Astrocyte (in vitro differentiated cells and primary cell): ENCODE measurements at places on chromosomes 12 and 14.

DNA sequence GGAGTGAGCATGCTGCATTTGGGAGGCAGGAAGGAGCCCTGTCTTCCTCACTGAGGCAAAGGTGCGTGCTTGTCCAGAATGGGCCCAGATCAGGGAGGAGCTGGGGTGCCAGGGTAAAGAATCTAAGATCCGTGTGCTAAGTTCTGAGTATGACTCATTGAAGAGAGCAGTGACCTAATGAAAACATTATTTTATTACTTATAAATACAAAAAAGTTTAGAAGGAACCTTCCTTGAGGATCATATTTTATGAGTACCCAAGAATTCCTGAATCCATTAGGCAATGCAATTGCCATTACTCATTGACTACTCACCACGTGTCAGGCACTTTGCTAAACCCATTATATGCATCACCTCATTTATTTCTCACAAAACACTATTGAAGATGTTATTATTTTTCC is 264.7 kb downstream of the EGLN3 start:
- DNase-seq: peak; percentile 89

- DNase-seq: peak; percentile 81
Measured at GRCh38 chr14:65336191-65336591, 76.3 kb upstream of the FUT8 start.

- peak; percentile 28 for DNase-seq
Measured at GRCh38 chr12:122265886-122266229, 436 bp downstream of the VPS33A start.

- DNase-seq: no peak
Measured at GRCh38 chr12:54182981-54183380, 5.8 kb downstream of the SMUG1 start.

- DNase-seq: peak; percentile 71
Measured at GRCh38 chr12:72010356-72010755, 71.7 kb downstream of the TPH2 start.

- DNase-seq: no peak
Measured at GRCh38 chr14:21234112-21234511, 35.1 kb downstream of the HNRNPC start.

DNA sequence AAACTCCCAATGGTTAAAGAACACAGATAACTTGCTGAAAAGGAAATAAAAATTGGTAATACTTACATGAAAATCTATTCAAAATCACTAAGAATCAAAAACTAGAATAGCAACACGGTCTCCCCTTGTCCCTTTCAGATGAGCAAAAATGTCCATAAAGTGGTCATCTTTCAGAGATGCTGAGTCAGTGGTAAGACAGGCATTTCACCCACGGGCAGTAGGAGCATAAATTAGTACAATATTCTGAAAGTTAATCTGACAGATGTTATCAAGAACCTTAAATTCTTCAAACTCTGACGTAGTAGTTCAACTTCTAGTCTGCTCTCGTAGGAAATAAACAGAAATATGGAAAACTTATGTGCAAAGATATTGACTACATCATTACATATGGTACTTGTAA is 33.1 kb upstream of the GNPNAT1 start:
- peak; percentile 6 for DNase-seq

DNA sequence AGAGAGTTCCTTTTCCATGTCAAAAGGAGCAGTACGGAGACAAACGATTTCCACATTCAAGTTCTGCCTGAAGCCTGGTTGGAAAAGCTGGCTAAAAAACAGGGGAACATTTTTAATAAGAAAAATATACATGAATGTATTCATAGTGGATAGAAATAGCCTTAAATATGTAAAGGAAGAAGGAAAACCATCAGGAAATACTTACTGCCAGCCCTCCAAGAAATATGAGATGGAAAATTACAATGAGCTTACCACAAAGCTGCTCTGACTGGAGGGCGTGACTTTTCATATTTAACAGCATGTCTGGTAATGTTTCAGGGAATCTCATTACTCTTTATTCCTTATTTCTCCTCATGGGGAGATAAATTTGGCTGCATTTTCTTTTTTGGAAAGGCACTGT is 75.9 kb upstream of the ZDHHC17 start:
- DNase-seq: peak; percentile 49

GRCh38 chr12:1994429-1995143 is 9.7 kb downstream of the DCP1B start:
- DNase-seq: no peak

DNA sequence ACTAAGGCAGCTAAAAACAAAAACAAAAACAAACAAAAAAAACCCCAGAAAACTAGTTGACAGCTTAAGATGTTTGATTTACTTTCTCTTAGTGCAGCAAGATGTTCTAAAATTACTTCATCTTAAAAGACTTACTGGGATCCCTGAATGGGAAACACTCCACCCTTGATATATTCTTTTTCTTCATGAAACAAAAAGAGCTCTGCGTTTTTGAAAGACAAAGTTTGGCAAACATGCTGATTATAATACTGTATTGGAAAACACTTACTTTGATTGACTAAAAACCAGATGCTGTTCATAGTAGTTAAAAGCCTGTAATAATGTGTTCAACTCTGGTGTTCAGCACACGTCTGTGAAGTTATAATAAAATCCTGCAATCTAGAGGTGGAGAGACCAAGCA is 136.8 kb downstream of the SRGAP1 start:
- DNase-seq: no peak

GRCh38 chr14:94360945-94361565 is 27.3 kb downstream of the SERPINA1 start:
- DNase-seq: no peak

DNA sequence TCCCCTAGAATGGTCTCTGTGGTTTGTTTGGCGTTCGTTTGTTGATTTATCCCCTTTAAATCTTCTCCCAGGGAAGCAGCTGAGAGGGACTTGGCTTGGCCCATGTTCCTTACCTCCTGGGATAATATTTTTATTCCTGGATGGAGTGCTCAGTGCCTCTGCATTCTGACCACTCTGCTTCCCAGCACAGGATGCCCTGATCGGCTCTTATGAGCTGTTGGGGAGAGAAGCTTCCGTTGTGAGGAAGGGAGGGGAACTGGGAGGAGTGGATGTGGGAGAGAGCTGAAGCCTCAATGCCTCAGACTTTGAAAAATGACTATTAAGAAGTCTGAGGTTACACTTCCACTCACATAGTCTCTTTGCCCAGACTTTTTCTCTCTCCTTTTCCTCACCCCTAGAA is 114.8 kb downstream of the SMOC1 start:
- DNase-seq: no peak

DNA sequence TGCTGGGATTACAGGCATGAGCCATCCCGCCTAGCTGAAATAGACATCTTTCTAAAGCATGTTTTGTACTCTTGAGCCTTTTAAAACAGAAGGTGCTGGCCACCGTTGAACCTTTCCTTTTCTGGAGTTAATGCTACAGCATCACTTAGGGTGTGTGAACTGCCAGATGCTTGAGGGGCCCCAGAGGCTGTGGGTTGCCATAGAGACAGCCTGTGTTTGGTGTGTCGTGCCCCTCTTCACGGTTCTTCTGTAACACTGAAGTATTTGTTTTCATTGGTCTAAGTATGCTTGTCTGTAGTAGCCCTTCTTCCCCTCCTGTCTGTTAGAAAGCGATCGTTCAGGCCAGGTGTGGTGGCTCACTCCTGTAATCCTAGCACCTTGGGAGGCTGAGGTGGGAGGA is 30.8 kb downstream of the PLEKHG3 start:
- DNase-seq: no peak

GRCh38 chr14:103111232-103111868 is 11.9 kb upstream of the TNFAIP2 start:
- no peak for DNase-seq

- no peak for DNase-seq
Measured at GRCh38 chr14:31027847-31028246, 1.7 kb upstream of the STRN3 start.

DNA sequence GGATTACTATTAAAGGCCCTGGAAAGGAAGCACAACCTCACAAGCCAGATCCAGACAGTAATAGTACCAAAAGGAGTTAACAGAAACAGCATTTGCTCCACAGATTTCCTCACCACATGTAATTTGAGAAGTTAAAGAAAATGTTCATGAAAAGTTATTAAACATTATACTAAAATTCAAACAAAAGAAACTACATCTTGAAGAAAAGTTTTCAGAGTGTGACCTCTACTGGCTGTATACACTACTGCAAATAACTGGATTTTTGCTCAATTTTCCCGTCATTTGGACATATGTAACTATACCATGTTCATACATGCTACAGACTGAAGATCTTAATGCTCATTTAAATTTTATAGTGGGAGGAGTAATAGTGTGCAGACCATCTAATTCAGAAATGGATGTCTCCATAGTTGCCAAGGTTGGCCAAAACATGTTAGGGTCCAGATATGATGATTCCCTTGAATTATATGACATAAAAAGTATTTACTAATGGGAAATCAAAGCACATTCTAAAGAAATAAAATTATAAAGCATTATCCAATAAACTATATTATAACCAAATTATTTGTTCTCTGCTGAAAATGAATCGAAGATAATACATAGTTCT is 5.6 kb downstream of the KRR1 start:
- no peak for DNase-seq

DNA sequence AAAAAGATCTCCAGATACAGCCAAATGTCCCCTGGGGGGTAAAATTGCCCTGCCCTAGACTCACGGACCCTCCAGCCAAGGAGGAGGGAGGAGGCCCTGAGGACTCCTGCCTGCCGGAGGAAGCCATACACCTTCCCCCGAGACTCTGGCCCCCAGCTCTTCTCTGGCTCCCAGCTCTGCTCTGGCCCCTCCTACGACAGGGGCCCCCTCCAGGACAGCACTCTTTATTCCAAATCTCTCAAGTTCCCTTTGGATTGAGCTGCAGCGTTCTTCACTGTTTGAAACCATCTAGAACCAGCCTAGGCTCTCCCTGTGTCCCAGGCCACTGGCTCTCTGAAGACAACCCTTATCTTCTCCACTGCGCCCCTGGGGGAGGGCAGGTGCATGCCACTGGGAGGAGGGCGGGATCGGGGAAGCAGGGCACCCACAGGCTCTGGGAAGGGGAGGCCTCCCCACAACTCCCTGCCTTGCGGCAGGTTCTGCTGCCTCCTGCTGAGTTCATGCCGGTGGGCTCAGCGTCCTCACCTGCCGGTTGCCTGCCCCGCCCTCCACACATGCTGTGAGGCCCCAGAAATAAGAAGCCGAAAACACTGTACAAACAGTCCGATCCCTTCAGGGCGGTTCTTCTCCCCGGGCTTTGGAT is 112.7 kb downstream of the DICER1 start:
- DNase-seq: no peak

DNA sequence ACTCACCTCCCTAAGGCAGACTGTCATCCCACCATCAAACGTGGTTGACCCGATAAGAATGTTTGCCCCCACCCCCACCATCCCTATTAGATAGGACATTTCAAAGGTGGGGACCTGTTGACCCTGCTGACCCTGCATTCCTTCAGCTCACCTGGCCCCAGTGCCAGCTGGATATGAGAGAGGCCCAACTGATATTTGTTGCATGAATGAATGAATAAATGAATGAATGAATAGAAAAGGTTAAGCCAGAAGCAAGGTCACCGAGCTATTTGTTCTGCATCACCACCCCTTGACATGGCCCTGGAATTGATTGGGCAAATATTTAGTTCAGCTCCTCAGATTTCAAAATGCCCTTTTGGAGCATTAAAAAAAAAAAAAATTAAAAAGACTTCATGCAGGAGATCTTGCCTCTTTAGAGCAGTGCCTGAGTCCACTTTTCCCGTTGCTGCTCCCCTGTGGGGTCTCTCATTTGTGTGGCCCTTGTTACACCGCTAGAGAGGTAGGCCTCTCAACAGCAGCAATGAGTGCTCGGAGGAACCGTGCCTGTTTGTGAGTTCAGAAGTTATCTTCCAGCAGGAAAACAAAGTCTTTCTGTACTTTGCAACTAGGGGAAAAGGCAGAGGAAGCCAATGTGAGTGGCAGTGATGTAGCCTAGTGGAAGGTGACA is 8.5 kb upstream of the SERPINA5 start:
- DNase-seq: no peak

- no peak for DNase-seq
Measured at GRCh38 chr14:68628605-68629310, 164.1 kb downstream of the ZFP36L1 start.

DNA sequence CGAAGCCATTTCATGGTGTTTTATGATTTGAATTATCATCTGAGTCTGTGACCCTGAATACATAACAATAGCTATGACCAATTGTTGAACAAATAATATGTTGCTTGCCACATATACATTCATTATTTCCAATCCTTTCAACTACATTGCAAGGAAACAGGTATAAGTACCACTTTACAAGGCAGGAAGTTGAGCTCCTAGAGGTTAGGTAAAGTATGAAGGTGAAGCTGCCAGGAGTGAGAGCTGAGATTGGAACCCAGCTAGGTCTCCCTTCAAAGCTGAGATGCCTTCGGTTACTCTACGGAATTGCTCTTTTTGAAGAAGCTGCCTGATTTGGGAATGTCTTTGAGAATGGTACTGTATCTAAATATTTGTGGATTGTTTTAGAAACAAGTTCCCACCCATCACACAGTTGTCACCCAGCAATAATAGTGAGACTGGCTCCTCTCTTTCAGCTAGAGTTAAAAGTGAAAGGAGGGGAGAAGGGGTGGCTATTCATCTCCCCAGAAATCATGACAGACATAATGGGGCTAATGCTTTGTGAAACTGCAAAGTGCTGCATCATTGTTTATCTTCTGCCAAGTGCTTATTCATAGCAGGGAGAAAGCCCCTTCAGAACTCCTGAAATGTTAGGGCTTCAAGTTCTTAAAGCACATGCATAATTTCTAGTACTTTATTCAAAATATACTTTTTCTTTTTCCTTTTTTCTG is 75.9 kb upstream of the AMIGO2 start:
- DNase-seq: peak; percentile 54

GRCh38 chr14:22614240-22614799 is 16.2 kb downstream of the ABHD4 start:
- DNase-seq: peak; percentile 99

- DNase-seq: no peak
Measured at GRCh38 chr14:51401756-51402155, 161.7 kb downstream of the TMX1 start.

GRCh38 chr12:130668286-130669204 is 47.6 kb downstream of the RIMBP2 start:
- DNase-seq: no peak

- DNase-seq: no peak
Measured at GRCh38 chr12:52042706-52043385, 8.4 kb upstream of the NR4A1 start.

DNA sequence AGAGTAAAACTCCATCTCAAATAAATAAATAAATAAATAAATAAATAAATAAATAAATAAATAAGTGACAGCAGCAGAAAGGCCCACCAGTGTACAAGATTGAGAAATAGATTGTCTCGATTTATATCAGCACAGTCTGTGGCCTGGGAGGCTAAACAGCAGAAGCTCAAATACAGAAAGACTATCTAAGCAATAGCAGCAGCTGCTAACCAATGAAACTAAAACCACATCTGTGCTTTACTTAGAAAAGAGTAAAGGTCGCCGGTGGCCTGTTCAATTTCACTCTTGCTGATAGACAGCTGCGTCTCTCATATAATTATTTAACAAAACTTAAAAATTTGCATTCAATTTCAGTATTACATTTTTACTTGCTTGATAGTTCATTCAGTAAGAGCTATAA is 325.7 kb downstream of the CEP128 start:
- DNase-seq: no peak

- no peak for DNase-seq
Measured at GRCh38 chr12:65427646-65428045, 149.2 kb downstream of the MSRB3 start.
